IPS DF 6.9 (cell line): ENCODE measurements at places on chromosomes 12 and 14.

DNA sequence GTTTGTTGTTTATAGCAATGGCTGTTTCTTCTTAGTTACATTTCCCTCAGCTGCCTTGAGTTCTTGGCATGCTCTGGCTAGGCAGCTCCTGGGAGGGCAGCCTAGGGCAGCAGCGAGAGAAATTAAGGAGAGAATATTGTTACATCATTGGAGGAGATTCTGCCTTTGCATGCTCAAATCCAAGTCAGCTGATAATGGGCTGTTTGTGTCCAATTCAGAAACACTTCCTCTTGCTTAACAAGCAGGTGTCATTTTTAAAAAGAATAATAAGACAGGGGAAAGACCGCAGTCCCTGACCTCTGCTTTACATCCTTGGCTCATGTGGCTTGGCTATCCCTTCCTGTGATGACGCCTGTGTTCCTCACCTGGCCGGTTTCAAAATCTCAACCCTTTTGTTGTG lies 76.9 kb downstream of the ESR2 start:
- DNase-seq: no peak

GRCh38 chr14:57769863-57770523 lies 95.9 kb downstream of the SLC35F4 start:
- DNase-seq: no peak

- no peak for DNase-seq
Measured at GRCh38 chr14:92240658-92241057, 82.3 kb upstream of the SLC24A4 start.

- DNase-seq: no peak
Measured at GRCh38 chr12:116563262-116563661, 4.1 kb downstream of the MAP1LC3B2 start.

DNA sequence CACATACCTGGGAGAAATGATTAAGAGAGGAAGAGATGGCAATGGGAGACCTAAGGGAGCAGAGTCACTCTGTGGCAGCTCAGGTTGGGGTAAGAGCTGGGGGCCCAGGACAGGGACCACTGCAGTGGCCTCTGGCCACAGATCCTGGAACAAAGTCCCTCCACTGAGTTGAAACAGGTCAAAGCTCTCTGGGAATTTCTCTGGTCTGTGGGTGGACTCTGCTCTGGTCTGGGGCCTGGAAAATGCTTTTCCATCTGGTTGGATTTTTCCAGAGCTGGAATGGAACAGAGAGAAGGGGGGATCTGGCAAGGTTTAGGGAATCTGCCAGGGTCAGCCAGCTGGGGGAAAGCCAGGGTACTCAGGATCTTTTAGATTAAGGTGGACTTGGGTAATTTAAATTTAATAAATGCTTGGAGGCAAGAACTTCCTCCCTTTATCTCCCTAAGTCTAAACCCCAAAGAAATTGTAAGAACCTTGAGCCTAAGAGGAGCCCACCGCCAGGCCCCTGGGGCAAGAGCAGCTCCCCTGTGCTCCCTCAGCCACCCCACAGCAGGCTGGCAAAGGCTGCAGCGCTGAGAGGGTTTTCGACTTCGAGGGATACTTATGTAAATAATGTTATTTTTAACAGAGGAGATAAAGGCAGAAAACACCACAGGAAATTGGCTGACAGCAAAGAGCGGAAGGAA lies 3.7 kb downstream of the HOXC10 start:
- DNase-seq: no peak

DNA sequence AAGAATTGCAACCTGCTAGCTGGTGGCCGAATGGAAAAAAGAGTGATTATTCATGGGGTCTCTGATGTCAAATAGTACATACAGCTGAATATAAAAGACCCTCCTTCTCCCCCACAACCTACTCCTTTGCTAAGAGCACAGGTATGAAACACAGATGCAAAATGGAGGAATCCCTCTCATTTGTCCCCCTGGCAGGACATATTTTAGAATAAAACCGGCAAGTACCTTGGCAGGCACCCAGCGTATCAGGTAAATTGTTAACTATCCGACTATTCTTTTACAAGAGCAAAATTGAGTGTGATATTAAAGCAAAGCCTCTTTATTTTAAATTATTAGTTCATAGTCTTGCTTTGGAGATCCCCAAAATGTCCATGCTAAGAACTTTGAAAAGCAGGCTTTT lies 73.7 kb upstream of the USP44 start:
- DNase-seq: no peak

DNA sequence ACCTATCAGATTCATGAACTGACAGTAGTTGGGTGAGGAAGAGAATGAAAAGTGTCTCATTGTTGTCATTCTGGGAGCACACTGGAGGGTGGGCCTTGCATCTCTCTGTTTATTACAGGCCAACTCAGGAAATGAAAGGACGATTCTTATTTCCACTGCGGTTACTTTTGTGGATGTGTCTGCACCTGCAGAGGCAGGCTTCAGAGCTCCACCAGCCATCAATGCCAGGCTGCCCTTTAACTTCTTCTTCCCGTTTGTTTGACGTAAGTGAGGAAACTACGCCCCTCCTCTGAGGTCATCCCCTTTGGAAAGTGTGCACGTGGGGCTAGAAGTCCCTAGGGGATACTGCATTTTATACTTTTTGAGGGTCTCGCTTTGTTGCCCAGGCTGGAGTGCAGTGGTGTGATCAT lies 33.7 kb downstream of the TCTN1 start:
- no peak for DNase-seq

DNA sequence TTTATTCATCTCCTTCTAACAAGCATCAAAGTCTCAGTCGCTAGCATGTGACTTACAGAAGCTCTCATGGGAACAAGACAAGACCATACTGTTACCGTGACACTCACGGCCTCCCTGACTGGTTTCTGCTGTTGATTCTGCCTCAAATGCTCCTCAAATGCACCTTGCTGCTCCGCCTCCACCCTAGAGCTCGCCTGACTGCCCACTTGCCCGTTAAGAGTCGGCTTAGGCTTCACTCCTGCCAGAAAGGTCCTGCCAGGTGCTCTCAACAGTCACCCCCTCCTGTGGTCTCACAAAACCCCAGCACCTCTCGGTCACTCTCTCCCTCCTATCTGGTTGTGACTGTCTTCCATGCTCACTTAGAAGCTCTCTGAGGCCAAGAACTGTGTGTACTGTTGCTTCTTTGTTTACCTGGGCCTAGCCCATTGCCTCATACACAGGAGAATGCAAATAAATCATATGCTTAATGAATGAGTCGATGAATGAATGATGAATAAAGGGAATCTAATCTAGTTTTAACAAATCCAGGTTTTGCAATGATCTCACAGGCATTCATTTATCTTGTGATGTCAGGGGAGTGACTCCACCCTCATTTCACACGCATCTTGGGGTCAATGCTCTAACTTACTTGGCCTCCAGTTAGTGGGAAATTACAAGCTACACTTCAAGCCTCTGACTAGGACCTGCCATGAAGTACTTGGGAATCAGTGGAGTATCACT lies 41.3 kb downstream of the SSH1 start:
- no peak for DNase-seq

DNA sequence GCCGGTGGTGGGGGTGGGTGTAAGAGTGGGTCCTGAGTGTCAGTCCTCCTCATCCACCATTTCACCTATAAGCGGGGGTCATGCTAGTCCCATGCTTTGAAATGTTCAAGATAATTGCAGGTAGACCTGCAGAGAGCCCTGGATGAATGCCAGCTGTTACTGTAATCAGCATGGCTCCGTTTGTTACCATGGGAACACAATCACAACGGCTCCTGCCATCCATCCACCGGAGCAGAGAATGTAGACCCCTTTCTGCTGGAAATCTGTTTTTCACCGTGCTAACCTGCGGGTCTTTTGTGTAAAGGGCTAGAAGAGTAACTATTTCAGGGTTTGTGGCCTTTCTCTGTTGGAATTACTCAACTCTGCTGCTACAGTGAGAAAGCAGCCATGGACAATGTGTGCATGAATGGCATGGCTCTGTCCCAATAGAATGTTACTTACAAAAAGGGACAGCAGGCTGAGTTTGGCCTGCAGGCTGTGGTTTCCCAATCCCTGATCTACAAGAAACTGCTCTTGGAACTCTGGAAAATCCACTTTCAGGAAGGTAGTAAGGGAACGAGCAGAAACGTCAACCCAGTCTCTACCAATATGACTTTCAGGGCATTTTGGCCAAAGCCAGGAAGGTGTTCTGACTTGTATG lies 36.1 kb downstream of the KCTD10 start:
- DNase-seq: no peak

- no peak for DNase-seq
Measured at GRCh38 chr12:110269622-110270124, 11.4 kb upstream of the ATP2A2 start.

- no peak for DNase-seq
Measured at GRCh38 chr12:21925296-21925913, 15.8 kb downstream of the ABCC9 start.

GRCh38 chr12:5840944-5841343 lies 104.1 kb downstream of the ANO2 start:
- no peak for DNase-seq

DNA sequence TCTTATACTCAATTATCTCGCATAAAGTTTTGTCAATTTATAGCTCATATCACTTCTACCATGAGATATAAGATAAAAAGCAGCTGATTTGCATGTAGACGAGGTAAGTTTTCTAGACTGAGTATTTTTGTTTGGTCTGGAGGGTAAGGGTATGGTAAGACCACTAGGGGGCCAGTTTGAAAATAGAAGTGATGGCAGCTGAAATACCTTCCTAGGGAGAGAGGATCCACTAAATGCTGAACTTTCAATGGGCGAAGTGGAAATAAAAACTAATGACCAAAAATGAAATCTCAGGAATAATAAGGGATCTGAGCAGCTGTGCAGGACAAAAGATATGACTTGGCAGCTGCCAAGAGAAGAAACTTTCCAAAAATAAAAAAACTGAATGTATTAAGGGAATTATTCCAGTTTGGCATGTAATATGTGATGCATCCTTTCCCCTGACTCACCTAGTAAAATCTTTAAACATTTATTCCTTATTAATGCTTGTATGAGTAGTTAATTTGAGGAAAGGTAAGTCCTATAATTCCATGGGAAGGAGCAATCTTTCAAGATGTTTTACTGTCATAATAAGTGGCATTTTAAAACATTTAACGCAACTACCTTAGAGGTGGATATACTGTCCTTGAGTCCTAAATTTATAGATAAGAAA lies 754.5 kb downstream of the C12orf50 start:
- DNase-seq: peak; percentile 2

DNA sequence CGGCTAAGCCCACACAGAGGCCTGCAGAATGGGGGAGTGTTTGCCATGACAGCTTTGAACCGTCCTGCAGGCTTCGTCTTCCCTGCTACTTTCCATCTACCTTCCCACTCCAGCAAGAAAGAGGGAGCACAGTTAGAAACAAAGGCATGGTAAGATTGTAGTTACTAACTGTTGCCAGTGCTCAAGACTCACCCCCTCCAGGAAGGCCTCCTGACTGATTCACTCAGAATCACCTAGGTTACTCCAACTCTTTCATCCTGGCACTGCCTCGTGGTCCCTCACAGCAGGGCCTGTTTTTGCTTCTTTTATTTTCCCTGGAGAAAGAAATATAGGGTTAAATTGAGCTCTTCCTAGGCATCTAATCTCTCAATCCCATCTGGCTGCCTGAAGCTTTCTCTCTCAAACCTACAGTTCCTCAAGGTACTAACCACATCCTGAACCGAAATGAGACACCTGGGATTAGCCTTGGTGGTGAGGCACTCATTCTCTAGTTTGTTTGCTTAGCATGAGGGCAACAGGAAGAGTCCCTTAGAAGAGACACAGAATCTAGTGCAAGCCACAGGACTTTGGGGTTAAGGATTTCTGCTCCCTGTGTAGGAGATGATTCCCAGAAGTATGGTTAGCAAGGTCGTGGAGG lies 7.8 kb downstream of the GALNT6 start:
- no peak for DNase-seq

- DNase-seq: no peak
Measured at GRCh38 chr12:12792421-12792820, 7.0 kb downstream of the APOLD1 start.

- DNase-seq: no peak
Measured at GRCh38 chr12:116346741-116347140, 69.2 kb upstream of the MED13L start.
